ENCODE measurements at places on chromosomes 6 and 20. TPM values are rescaled to one million over a fixed set of nuclear protein-coding genes. Genes with fewer than 3 reads are reported as not detected.

The CMTR1 gene
- total RNA-seq, result 32.5 TPM

The MAS1L gene
- not detected for total RNA-seq

The APOM gene
- total RNA-seq, result 2.6 TPM

The GCNT2 gene
- 1.9 TPM for total RNA-seq

Measured in muscle of leg (tissue), 16 donors.